NCI-H1694 (cell line): ENCODE measurements at places on chromosomes 2 and 18.

DNA sequence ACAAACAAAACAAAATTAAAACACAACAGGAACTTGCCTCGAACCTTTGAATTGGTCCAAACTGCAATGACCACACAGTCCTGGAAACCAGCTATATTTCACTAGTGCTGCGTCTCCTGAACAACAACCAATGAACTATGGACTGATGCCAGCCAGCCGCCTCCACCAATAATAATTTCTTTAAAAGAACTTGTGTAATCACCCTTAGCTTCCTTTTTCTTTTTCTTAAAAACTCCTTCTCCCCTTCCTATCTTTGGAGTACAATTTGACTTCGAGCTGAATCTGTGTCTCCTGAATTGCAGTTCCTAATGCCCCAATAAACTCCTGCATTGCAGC, 1.6 kb upstream of the CXXC1 start:
- DNase-seq: no peak

DNA sequence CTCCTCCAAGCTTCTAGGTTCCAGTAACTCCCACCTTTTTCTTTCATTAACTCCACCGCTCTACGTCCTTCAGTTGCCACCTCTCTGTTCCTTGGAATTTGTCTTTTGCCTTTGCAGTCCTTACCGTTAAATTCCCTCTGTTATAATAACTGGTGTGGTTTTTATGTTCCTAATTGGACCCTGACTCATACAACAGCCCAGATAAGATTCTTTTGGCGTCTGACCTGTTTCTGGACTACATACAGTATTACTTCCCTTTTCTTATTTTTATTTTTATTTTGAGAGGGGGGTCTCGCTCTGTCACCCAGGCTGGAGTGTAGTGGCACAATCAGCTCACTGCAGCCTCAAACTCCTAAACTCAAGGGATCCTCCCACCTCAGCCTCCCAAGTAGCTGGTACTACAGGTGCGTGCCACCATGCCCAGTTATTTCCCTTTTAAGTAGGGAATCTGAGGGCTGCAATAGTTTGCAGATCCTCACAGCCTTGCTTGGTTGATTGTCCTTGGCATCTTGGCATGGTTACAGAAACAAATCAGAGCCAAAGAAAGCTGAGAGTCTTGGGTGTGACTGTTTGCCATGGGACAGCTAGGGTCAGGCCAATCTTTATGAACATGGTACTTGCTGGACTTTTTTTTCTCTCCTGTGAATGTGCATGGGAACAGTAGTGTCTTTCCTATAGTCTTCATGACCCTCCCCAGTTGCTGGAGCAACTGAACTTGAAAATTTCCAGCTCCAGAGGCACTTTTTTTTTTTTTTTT, 22.0 kb downstream of the TCF23 start:
- DNase-seq: no peak

GRCh38 chr2:191189112-191189635, 38.4 kb upstream of the STAT4 start:
- no peak for DNase-seq

- no peak for DNase-seq
Observed at GRCh38 chr18:2310886-2311285, 260.4 kb downstream of the METTL4 start.

- DNase-seq: peak; percentile 62
Observed at GRCh38 chr2:70919672-70920366, 15.9 kb upstream of the ATP6V1B1 start.

DNA sequence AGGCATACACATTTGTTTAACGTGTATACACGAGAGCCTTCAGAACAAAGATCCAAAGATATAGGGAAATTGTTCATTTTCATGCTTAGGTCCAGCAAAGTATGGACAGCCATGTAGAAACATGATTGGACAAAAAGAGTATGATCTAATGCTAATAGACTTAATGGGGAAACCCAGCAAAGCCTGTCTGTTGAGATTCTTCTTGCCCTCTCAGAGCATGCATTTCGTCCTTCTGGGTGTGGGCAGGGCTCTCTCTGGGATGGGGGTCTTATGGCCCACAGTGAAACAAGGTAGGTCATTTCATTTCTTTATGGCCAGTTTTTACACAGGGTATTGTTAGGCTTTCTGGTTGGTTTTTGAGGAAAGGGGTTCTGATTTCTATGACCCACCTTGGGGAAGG, 124.4 kb downstream of the COMMD1 start:
- no peak for DNase-seq

DNA sequence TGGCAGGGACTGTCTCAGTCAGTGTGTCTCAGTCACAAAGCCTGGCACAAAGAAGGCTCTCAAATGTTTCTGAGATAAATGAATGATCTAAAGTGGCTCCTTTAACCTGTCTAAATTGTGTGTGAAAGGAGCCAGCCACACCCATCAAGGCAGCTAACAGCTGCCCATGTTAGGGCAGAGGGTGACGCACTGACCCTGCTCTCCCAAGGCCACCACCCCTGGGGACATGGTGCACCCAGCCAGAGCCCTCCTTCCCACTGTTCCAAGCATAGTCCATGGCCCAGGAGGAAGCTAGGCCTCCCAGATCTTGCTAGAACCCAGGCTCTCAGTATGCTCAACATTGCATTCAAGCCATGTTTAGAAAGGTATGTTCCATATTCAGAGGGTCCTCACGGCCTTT, 100.3 kb downstream of the KLHL29 start:
- no peak for DNase-seq

DNA sequence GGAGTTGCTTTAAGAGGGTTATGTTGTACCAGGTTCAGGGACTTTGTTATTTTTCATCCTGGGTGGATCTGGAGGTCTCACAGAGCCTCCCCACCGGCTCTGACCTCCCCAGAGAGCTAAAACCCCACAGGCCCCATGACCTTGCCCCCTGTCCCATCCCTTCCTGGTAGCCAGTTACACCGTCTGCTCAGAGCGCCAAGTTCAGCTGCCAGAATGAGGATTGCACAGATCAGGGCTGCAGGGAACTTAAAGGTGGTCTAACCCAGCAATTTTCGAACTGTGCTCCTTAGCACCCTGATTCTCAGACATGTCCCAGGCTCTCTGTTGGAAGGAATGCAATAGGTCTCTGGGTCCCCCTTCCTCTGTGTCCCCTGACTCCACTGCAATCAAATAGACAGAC, 32.1 kb downstream of the ATOH8 start:
- no peak for DNase-seq

DNA sequence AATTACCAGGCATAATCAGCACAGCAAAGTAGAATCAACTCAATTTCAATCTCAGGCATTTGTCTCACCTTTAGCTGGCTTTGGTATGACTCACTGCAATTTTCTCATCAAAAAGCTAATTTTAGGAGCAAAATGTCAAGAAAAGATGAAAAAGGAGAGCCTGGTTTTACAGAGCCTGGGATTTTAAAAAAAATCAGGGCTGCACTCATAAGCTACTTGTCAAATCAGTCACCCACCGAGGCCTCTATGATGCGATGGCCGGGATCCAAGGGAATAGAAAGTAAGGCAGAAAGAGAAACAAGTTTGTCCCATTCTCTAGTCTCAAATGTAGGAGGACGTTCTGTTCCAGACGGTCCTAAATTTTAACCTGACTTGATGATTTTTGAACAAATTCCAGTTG, 170.9 kb downstream of the SOCS6 start:
- DNase-seq: no peak

- peak; percentile 1 for DNase-seq
Observed at GRCh38 chr18:51030537-51031258, 685 bp downstream of the SMAD4 start.

- DNase-seq: no peak
Observed at GRCh38 chr2:100929147-100929546, 72.9 kb upstream of the RPL31 start.

DNA sequence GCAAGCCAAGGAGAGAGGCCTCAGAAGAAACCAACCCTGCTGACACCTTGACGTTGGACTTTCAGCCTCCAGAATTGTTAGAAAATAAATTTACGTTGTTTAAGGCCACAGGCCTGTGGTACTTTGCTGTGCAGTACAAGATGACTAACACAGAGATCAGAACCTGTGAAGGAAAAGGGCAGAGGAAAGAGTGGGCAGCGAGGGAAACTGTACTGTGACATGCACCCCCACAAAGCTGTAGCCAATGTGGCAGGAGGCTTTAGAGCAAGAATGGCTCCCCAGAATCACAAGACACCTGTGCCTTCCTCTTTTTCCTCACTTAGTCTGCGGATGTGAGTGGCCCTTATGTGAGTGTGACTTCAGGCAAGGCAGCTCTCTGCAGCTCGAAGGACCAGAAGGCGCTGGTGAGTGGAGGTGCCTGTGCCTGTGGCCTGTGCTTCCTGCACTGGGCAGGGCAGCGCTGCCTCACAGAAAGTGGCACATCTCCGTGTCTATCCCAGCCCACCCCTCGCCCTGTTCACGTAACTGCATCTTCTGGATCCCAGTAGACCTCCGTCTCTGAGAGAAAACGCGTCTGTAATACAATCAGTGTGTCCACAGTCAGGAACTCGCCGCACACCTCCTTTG, 89.5 kb downstream of the MRPS9 start:
- DNase-seq: no peak

DNA sequence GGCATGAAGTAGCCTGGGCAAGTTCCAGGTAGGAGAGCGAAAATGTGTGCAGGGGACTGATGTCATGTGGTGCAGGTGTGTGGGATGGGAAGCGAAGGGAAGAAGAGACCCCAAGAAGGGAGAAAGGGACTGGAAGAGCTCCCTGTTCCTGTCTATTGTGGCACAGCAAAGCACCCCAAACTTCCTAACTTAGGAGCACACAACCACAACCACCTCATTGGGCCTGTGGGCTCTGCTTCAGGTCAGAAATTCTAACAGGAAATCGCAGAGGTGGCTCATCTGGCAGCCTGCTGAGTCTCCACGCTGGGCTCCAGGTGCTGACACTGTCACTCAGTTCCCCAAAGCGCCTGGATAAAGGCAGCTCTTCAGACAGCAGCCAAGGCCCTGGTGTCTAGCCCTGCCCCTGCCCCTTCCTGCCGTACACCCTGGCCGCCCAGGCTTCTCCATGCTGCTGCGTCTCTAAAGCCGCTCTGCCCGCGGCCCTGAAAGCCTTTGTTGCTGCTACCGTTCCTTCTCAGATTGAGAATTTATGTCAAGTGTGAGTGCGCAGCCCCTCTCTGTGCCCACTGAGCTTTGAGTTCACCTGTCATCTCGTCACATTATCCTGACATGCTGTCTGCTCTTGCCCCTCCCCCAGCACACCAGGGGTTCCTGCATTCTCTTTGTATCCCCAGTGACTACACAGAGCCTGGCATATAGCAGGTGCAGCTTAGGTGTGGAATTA, 140.2 kb upstream of the BCL2L11 start:
- no peak for DNase-seq

DNA sequence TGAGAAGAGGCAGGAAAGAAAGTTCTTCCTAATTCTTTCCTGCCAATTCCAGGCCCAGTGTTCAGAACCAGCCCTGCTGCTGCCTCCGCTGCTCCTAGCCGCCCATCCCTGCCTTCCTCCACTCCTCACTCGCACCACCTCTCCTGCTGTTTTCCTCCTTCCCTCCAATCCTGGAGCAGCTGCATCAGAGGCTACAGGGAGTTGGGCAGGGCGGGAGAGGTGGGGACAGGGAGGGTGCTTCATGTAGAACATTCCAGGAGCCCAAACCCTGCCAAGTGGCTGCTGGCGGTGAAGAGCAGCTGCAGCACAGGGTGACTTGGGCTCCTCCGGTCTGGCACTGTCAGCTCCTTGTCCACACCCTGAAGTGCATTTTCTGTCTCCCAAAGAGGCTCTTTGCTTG, 176.3 kb downstream of the TNS1 start:
- DNase-seq: no peak

DNA sequence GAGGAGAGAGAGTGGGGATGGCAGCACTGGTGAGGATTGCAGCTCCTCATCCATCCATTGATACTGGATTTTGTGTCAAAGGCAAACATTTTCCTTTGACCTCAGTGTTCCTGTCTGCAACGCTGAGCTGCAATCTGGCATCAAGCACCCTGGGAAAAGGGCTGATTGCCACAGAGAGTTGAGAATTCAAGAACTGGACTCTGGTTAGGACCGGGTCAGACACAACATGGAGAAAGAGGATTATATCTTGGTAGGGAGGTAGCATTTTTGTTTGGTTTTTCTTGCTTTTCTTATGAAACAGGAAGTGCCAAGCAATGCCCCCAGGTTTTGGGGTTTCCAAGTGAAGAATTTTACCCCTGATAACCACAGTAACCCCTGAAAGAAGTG, 81.9 kb upstream of the PKDCC start:
- no peak for DNase-seq

GRCh38 chr2:163730556-163730955, 5.3 kb downstream of the FIGN start:
- DNase-seq: no peak

DNA sequence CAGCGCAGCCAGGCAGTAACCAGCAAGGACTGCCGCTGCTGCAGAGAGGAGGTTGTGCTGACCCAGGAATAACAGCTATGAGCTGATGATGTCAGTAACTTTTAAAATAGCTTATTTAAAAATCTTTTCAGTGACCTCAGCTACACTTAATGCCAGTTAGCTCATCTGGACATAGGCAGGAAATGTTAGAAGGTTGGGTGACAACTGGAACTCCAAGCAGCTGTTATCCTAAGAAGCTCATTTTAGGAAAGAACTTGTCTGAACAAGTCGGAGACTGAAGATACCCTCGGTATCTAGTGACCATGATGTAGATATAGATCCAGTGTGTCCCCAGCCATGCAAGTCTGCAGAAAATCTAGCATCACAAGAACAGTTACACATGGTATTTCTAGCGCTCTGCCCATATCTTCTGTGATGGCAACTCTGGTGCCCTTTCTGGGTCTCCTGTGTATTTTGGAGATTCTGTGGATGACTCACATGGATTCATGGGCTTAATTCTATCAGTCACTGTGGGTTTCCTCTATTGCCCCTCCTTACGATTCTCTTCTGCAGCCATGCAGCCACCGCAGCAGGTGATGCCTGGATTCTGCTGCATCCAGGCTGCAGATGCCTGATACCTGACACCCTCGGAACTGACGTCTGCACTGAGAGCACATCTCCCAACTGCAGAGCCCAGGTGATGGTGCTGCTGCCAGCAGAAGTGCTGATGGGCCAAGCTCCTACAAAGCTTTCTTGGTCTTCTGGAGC, 19.8 kb upstream of the PLEK start:
- DNase-seq: no peak

DNA sequence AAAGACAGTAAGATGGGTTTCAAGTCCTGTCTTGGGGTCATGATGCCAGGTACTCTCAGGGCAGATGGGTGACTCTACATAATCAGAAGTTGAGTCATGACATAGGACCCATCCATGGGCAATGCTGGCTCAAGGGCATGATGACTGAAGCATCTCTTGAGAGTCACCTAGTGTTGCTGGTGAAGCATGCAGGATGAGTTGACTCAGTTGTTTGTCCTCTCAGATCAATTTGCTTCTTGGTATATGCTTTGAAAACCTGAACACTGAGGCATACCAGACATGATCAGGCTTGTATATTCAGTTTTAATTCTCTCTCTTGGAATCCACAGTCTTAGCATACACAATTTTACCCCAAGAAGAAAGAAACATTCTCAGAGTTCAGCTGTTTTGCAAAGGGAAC, 658.9 kb upstream of the NXPH2 start:
- no peak for DNase-seq
